ENCODE measurements at places on chromosomes 6 and 20.

GRCh38 chr20:25042531-25043498 is 15.1 kb downstream of the ACSS1 start:
- no peak for DNase-seq

DNA sequence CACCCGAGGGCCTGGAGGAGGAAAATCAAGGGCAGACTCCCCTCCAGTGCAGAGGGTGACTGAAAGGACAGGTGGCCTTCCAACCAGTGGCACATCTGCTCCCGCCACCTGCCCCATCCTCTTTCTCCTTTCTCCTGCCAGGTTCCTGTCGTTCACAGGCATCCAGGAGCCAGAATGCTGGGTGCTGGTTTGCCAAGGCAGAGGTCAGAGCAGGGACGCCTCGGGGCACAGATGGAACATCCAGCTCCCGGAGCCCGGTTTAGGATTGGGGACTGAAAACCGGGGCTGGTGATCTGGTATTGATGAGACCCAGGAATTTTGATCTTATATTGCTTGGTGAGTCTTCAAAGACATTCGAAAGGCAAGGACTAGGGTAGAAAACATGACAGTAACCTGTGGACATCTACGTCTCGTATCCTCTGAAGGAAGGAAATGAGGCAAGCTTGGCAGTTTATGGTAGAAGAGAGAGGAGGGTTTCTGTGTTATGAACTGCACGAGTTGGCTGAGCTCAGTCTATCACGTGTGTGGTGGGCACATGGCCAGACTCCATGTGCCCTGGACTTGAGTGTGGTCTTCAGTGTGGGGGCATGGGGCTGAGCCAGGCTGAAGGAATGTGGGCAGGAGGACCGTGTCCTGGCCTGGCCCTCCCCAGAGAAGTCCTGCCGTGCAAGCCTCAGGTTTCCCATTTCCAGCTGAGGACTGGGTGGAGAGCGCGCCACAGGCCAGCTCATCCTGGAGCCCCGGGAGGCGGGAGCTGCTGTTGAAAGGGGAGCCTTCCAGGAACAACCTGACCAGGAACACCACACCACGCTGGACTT is 74.2 kb downstream of the IRF4 start:
- no peak for DNase-seq

DNA sequence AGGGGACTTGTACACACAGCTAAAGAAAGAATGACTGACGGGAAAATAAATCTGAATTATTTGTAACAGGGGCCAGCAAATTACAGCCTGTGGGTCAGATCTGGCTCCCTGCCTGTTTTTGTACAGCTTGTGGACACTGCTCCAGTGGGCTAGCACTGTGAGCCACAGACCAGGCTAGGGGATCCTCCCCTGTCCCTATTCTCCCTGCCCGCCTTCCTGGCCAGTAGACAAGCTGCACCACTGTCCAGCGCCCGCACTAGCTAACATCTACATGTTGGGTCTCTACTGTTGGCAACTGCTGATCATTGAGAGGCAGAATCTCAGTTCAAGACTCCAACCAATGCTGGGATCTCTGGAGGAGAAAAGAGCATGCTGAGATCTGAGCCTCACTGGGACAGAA is 10.7 kb downstream of the OSER1 start:
- no peak for DNase-seq

- DNase-seq, result no peak
Observed at GRCh38 chr6:147040121-147040910, 163.9 kb upstream of the STXBP5 start.

DNA sequence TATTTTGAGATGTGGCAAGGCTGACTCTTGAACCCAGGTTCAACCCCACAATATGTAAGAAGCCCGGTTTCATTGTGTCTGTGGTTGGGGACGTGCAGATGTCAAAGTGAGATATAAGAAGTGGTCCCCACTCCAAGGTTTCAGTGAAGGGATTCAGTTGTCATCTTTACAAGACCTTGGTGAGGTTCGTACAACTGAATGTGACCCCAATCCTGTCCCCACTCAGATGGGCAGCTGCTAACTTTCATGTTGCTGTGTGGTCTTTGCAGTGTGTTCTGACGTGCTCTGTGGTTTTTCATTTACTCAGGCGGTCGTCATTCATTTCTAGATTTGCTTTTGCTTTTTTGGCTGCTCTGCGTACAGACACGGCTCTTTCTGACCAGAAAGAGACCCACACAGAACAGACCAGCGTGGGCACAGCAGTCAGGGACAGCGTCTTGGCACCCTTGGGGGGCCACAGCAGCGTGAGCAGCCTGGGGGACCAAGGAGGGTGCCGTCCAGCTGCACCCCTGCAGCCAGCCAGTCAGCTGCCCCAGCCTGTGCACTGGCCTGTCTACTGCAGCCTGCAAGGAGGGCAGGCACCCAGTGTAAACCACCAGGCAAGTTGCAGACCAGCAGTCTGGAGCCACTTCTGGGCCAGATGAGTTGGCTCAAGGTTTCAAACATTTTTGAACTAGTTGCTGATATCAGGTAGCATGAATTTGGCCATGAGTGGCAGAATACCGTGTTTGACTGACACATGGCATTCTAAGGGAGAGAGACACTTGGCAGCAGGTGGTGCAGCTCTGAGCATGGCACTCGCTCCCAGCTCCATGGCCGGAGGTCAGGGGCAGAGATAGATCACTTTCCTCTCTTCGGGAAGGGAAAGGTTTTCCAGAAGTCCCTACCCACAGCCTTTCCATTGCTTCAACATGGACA is 49.4 kb upstream of the IRF4 start:
- DNase-seq, result no peak

GRCh38 chr6:170294298-170294730 is 3.4 kb upstream of the DLL1 start:
- no peak for DNase-seq

- DNase-seq, result no peak
Observed at GRCh38 chr6:15661853-15662325, 939 bp downstream of the DTNBP1 start.

DNA sequence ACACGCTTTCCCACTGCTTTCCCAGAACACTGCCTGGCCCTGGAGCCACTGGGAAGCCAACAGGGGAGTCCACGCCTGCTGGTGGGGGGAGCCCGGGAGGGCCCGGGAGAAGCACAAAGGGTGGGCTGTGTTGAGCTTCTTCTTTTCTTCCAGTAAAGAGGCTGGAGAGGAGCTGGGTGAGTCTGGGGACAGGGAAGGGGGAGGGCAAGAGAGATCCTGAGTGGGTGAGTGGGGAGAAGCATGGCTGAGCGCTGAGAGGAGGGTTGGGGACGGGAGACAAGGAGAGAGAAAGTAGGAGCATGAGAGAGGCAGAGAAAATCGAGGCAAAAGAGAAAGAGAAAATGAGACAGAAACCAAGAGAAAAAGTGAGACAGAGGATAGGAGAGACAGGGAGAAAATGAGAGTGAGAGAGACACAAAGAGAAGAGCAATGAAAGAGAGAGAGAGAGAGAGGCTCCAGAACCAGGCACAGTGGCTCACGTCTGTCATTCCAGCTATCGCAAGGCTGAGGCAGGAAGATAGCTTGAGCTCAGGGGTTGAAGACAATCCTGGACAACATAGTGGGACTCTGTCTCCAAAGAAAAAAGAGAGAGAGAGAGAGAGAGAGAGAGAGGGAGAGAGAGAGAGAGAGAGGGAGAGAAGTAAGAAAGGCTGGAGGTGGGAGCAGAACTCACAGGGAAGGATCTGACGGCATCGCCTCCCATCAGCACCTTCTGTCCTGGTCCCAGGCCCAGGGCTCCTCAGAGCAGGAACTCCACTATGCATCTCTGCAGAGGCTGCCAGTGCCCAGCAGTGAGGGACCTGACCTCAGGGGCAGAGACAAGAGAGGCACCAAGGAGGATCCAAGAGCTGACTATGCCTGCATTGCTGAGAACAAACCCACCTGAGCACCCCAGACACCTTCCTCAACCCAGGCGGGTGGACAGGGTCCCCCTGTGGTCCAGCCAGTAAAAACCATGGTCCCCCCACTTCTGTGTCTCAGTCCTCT is 2.0 kb downstream of the LST1 start:
- DNase-seq, result no peak

GRCh38 chr6:139439349-139439748 is 64.9 kb upstream of the CITED2 start:
- DNase-seq, result peak; percentile 36

- DNase-seq, result no peak
Observed at GRCh38 chr6:158327211-158327610, 14.9 kb downstream of the TULP4 start.

GRCh38 chr20:64144144-64144912 is 19.9 kb upstream of the MYT1 start:
- no peak for DNase-seq

DNA sequence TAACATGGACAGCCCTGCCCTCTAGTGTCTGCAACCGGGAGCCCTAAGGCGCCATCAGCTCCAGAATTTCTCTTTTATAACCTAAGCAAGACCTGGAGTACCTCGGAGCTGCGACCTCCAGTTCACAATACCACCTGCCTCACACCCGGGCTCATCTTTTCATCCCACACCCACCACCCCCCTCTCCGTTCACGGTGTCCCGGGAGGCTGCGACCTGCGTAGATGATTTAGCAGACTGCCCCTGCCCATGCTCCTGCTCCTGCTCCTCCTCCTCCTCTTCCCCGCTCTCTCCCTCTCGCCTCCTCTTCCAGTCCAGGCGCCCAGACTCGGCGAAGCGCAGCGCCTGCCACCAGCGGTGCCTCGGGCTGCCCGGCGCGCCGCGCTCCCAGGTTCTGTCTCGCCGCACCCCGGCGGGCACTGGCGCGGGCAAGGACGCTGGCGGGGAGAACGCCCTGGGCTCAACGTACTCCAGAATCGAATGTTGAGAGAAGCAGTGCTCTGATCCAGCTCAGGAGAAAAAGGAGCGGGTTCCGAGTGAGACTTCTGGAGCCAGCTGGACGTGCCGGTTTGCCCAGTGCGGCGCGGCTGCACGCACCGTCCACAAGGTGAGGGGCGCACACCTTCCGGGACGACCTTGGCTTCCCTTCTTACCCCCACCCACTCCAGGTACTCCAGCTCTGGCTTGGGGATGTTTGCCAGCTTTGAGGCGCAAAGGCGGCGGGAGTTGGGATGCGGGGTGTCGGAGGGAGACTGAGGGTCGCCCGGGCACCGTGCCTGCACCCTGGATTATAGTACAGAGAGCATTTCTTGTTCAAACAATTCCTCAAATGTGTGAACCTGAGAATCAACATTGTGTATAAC is at the start of gene HTR1E:
TSS of gene HTR1E (plus strand) at position 310 of the 861 bp plus-strand sequence. CDS start 77,807 bp downstream, outside the sequence.
- DNase-seq, result no peak

GRCh38 chr20:13856354-13856753 is 71.5 kb downstream of the NDUFAF5 start:
- DNase-seq, result no peak

GRCh38 chr20:37627060-37627766 is 66.6 kb upstream of the CTNNBL1 start:
- DNase-seq, result peak; percentile 30

- no peak for DNase-seq
Observed at GRCh38 chr20:2303673-2304072, 7.9 kb downstream of the TGM3 start.

DNA sequence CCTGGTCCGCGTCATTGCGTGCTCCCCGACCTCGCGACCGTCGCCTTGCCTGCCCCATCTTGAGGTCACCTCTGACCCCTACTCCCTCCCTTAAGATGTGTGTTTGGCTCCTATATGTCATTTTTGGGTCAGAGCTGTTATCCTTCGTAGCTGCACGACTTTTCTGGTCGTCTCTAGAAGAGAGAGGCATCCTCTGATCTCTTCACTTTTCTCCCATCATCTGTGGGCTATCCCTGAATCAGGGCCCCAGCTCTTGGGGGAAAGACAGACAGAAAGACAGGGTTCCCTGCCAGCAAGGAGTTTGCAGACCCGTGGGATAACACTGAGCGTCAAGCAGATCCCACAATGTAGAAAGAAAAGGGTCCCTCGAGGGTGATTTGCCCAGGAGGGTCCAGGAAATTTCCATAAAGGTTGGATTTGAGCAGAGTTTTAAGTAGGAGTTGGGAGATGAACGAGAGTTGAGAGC is 555 bp downstream of the FAM120B start:
- no peak for DNase-seq

Measured in NCI-H226 (cell line).